Endothelial cell (in vitro differentiated cells): ENCODE measurements at places on chromosomes 1 and 21.

- no peak for DNase-seq
Measured at GRCh38 chr1:195791796-195792195, 816.4 kb downstream of the KCNT2 start.

DNA sequence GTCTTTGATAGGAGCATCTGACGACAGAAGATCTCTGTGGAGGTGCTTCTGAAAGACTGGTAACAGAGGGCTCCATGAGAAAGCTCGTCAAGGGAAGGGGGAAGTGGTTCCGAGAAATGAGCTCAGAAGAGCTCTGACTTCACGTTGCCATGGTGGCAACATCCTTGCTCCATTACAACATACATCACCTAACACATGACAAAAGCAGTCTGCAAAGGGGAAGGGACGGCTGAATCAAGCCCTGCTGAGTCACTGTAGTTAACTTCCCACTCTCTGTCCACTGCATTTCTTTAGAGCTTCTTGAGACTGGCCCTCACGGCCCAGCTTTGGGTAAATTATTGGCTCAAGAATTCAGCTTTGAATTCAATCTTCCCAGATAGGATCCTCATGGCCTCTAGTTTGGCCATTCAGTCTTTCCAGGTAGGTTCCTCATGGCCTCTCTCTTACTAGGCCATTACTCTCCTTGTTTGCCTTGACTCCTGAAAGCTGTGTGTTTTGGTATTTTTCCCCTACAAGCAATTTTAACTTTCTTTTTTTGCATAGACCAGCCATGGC, 88.0 kb upstream of the ZNF648 start:
- DNase-seq = no peak

DNA sequence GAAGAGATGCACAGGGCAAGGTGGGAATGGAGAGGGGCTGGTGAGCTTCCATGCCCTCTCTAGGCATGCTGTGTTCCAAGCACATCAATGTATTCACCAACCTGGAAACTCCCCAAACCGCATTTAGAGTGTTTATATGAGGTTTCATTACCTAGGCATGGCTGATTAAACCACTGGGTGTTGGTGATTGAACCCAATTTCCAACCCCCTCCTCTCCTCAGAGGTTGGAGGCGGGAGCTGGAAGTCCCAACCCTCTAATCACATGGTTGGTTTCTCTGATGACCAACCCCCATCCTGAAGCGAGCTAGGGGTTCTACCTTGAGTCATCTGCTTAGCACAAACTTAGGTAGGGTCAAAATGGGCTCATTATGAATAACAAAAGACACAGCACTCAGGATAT, 3.0 kb upstream of the PPIE start:
- DNase-seq = no peak

- no peak for DNase-seq
Measured at GRCh38 chr1:2946999-2947690, 74.1 kb upstream of the ACTRT2 start.

DNA sequence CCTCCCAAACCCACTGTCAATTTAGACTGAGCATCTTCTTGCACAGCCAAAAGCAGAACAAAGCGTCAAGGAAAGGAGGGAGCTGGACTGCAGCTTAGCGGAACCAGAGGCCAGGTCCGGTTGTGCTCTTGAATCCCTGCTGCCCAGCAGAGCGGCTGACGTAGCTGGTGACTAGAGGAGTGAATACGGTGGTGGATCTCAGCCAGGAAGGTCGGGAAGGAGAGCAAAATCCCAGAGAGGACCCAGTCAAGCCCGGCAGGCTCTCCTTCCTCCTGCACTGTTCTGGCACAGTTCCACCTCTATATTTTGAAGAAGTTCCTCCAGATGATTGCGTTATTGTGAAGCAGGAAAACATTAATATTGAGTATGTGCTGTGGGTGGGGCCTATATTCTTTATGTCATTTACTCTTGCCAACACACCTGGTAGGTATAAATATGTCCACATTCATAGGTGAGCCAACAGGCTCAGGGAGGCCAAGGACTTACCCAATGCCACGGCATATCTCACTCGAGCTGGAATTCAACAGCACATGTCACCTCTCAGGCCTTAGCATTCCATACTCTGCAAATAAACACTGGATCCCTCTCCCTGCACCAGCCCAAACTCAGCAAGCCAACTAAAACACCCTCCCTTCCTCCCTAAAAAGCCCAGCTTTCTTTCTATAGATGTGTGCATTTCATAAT, 23.6 kb upstream of the ABCB10 start:
- no peak for DNase-seq

GRCh38 chr1:51369171-51369570, 38.8 kb upstream of the TTC39A start:
- no peak for DNase-seq

DNA sequence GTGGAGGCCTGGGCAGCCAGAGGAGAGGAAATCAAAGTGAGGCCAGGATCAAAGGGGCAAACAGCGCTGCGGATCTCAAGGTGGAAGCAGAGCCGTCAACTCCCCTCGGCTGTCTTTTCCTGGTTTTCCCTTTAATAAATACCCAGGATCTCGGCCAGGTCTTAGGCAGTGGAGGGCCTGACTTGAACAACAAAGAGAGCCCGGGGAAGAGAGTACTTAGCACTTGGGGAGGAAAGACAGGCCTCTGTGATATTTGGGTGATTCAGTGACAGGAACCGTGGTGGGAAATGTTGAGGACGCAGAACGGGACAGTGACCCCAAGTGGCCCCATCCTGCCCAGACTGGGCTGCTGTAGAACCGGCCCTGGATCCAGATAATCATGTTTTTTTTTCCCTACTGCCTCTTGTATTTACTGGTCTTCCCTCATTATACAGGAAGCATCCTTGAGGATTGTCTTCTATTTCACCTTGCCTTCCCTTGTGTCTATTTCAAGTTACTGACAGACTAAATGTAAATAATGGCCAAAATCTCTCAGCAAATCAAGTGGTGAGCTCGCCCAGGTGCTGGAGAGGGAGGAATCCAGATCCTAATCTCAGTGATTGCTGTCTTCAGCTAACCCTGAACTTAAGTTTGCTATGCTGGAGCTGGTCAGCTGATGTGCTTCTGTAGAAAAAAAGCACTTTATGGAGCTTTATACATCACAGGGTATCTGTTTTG, 2.8 kb upstream of the MIXL1 start:
- peak; percentile 36 for DNase-seq

DNA sequence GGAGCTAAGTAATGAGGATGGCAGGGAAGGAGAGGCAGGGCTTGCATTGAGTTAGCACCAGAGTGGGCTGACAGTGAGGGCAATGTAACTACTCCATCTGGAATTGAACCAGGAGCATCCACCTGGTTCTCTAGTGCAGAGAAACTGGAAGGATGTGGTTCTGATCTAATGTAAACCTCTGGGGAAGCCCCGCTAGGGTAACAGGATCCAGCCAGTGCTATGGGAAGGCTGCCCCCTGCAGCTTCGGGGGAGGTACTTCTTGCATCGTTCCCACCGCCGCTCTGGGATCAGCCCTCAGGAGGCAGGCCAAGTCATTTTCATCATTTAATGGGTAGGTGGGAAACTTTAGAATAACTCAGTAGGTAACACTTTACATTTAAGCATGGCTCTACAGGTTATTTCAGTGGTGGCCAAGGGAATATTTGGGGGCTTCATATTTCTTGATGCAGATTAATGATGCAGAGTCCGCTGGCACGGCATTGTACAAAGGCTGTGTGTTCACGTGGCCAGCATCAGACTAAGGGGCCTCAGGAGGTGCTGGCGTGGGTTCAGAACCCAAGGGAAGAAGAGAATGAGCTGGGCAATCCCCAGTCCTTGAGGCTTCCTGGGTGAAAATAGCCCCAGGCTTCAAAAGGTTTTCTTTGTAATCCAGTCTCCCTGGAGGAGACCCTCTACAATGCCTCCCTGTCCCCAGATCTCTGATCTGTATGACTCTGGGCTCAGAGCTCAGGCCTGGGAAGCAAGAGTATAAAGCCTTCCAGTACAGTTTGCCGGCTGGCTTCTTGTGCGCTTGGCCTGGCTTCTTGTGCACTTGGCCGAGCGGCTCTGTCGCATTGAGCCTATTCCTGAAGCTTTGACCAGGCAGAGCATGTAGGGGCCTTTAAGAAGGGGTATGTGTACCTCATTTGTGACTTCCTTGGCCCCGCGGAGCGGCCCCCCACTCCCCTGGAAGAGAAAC, 26.4 kb upstream of the KAZN start:
- DNase-seq = peak; percentile 56

- DNase-seq = no peak
Measured at GRCh38 chr21:42186591-42186990, 32.3 kb upstream of the ABCG1 start.

DNA sequence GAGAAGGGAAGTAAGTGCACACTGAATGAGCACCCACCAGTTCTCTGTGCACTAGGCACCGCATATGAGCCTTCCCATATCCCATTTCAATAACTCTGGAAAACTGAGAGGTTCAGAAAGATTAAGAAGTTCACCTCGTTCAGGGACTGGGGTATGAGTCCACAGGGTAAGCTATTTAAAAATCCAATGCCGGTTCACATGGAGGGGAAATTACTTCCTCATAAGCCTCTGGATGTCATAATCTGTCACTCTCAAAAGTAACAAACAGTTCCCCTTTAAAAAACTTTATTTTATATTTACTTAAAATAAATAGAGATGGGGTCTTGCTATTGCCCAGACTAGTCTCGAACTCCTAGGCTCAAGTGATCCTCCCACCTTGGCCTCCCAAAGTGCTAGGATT, 1.9 kb downstream of the OR2B11 start:
- DNase-seq = no peak

- no peak for DNase-seq
Measured at GRCh38 chr1:21568809-21569385, 59.7 kb downstream of the ALPL start.

GRCh38 chr1:170674986-170675385, 11.1 kb downstream of the PRRX1 start:
- no peak for DNase-seq

GRCh38 chr1:58753431-58753866, 30.4 kb downstream of the JUN start:
- no peak for DNase-seq

- DNase-seq = no peak
Measured at GRCh38 chr1:192939440-192939839, 119.7 kb downstream of the UCHL5 start.

DNA sequence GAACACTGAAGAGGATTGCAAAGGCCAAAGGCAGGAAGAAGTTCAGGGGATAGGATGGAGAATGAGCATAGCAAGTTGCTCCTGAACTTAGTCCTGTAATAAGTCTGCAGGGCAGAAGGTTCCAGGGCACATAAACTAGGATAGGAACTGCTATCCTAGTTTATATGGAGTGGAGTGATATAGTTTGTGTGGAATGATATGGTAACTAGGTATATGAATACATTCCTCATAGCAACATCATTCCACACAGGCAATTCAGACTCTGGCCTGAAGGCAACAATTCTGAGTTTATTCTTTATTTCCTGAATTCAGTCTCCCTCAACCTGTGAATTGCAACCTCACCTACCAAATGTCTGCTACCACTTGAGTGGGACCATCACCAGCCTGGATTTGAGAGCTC, 154.9 kb upstream of the GREM2 start:
- DNase-seq = no peak

GRCh38 chr1:223233410-223234169, 90.5 kb upstream of the TLR5 start:
- DNase-seq = no peak

- DNase-seq = no peak
Measured at GRCh38 chr1:38077523-38078147, 31.0 kb upstream of the POU3F1 start.

DNA sequence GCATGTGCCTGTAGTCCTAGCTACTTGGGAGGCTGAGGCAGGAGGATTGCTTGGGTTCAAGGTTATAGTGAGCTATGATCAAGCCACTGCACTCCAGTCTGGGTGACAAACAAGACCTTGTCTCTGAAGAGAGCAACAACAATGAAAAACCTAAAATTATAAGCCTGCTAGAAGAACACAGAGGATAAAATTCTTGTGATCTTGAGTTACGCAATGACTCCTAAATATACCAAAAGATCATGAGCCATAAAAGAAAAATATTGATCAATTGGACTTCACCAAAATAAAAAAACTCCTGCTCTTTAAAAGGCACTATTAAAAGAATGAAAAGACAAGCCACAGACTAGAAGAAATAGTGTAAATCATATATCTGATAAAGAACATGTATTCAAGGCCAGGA, 22.3 kb downstream of the LDLRAD1 start:
- no peak for DNase-seq

- DNase-seq = no peak
Measured at GRCh38 chr1:66349242-66349641, 184.7 kb upstream of the SGIP1 start.

- no peak for DNase-seq
Measured at GRCh38 chr1:110728388-110729001, 53.8 kb upstream of the KCNA3 start.
